ENCODE measurements at places on chromosomes 3 and 15.

GRCh38 chr15:43135351-43135750 lies 2.0 kb downstream of the TMEM62 start:
- DNase-seq: no peak

DNA sequence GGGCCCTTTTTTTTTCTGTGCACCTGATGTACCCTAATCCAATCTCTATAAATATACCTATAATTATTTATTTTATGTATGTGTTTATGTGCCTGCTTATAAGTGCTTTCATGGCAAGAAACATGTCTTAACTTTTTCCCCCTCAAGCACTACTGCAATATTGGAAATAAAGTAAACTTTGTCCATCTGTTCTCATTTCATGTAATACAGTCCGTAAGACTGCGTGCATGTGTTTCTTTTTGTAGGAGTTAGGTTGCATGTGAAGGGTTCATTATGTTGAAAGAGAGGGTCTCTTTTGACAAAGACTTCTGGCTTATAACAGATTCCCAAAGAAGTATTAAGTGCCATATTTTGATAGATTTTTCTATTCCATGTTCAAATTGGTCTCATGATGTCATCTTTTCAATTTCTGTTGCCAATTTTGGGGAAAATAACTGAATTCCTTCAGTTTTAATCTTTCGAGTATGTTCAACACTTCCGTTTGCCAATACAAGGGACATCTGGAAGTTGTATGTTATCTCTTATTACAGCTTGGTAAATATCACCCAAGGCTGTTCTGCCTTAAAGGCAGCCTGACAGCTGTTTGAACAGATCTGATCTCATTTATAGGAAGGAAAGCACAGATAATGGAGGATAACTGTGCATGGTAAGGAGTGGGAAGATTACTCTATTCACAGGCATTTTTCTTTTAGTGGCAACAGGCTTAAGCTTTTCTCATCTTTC lies 273.1 kb upstream of the SGO1 start:
- no peak for DNase-seq

DNA sequence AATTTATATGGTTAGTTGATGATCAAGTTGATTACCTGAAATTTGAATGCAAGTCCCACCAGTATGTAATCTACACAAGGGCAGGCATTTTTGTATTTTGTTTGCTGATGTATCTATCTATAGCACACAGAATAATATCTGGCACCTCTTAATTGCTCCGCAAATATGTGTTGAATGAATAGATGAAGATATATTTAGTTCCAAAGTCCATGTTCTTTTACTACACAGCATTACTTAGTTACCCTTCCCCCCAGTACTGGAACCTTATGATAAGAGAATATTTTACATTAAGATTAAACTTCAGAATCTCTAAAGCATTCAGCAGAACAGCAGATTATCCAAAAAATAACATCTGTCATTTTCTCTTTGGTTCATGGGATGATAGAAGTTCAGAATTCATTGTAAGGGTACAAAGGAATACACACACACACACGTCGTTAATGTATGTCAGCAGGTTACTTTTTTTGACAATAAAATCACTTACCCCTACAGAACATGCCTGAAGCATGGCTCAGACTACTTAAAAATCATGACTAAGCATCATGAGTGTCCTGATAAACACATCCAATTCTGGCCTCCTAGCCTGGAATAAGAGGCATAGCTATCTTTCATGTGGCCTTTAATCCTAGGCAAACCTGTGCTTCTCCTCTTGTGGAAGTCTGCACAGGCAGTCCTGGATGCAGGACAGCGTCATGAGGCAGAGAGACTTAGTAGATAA lies 148.9 kb upstream of the TBC1D5 start:
- no peak for DNase-seq

DNA sequence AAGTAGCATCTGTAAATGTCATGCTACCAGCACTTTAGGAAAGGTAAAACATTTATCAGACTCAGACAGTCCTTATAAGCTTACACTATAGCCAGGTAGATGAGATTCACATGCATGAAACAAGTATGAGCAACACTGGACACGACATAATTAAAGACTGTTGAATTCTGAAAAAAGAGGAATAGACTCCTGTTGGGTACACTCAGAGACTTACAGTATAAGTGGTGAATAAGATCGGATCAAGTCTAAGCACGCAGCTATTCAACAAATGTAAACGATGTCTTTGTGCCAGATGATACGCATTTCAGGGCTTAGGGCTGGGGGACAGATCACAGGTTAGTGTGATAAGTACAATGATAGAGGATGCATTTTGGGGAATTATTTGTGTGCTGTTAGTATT lies 43.2 kb upstream of the SPPL2A start:
- no peak for DNase-seq

- DNase-seq: no peak
Measured at GRCh38 chr3:38031022-38031994, 1.9 kb upstream of the PLCD1 start.

Measured in GM12891 (cell line).